NCI-H748 treated with DMSO at 0.1 percent for 48 hours (cell line): ENCODE measurements at places on chromosomes 3 and 15.

DNA sequence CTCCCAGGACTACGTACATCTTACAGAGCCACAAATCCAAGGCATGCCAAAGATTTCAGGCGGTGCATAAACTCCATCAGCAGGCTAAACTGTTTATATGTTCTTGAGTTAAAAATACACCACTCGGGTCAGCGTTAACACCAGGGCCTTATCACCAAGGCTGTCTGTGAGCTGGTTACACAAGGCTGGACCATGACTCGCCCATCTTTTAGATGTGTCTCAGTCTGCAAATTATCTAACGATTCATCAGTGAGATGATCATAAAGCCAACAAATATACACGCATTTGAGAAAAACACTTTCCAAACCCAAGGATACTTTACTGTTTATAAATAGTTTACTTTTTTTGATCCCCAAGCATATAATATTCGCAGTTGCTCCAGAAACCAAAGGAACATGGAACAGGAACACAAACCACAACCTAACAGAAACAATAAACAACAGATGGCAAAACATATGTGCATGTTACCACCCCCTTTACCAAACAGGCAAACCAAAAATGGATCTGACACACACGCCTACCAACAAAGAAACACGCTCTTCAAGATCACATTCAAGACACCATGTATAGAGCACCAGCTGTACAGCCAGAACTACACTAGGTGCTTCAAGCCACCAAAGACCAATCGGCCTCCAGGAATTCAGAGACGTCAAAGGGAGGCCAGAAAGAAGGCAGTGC lies 15.4 kb downstream of the LRIG1 start:
- no peak for DNase-seq

DNA sequence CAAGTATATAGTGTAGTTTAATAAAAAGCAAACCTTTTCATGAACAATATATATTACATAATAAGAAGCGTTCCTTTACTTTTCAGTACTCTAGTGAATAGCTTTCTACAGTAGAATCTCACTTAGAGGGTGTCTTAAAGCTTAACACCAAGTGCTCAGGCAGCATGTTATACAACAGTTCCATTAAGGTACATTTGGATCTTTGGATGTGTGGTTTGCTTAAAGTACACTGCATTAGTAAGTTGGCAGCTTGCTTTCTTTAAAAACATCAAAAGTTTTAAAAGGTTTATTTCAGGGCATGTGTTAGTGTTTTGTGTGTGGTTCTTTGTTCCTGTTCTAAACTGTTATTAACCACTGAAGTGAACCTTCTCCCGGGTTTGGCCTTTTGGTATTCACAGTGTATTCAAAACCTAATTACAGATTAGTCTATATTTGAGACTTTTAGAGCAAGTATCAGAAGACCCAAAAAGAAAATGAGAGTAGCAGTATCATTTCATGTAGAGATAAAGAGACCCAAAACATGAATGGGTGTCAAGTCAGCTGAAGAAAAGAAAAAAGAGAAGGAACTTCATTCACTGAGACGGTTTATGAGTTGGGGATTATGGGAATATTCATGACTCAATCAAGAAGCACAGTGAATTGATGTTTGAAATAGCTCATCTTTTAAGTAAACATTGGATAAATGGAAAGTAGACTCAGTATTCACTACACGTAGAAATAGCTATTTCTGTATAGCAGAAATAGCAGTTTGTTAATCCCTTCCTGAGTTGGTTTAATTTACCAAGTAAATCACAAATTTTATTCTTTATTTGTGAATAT lies 93.9 kb downstream of the OPA1 start:
- DNase-seq, result no peak

GRCh38 chr3:111596328-111596727 lies 1.2 kb upstream of the ZBED2 start:
- no peak for DNase-seq

DNA sequence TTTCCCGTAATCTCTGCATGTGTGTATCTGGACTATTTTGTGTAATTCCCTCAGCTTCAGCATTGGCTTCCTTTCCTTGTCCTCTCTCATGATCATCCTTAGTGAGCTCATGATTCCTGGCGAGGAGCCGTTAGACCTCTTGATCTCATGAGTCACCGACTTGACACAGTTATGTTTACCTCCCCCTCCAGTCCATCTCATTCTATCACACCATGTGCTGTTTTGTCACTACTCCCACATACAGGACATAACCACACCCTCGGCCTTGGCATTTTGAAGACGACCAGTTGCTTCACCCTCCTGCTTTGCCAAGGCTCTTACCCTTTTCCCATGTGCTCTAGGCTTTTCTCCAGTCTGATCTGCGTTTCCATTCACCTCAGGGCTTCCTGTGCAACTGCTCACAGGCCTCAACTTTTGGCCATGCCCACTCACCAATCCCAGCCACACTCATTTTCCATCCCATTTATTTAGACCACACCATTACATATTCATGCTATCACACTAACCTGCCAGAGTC lies 41.5 kb downstream of the CP start:
- no peak for DNase-seq

GRCh38 chr3:140268610-140269009 lies 333.6 kb downstream of the CLSTN2 start:
- DNase-seq, result no peak

GRCh38 chr3:14201940-14202684 lies 23.5 kb downstream of the LSM3 start:
- no peak for DNase-seq

DNA sequence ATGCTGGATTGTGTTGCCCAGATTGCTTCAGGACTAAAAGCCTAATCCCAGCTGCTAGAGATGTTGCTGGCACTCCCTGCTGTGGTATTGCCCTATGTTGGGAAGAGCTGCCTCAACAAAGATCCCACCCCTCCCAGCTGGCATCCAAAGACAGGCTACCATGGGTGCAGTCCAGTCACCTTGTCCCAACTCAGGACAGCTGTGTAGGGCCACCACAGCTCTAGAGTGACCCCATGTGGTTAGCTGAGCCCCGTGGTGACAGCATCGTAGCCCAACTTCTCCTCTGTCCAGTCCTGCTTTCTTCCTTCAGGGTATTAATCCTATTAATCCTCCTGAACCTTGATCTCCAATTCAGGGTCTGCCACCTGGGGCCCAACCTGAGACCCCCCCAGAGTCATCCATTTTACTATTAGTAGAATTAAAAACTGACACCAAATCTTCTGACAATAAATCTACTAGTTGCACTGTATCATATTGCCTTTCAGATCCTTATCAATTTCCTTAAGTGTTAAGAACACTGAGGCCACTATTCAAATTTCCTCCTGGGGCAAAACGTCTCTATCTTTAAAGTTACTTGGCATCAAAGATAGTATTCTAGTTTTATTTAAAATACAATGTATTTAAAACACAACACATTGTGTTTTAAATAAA lies 83.5 kb downstream of the AQP9 start:
- no peak for DNase-seq

GRCh38 chr15:33985287-33985686 lies 17.0 kb downstream of the CHRM5 start:
- no peak for DNase-seq

DNA sequence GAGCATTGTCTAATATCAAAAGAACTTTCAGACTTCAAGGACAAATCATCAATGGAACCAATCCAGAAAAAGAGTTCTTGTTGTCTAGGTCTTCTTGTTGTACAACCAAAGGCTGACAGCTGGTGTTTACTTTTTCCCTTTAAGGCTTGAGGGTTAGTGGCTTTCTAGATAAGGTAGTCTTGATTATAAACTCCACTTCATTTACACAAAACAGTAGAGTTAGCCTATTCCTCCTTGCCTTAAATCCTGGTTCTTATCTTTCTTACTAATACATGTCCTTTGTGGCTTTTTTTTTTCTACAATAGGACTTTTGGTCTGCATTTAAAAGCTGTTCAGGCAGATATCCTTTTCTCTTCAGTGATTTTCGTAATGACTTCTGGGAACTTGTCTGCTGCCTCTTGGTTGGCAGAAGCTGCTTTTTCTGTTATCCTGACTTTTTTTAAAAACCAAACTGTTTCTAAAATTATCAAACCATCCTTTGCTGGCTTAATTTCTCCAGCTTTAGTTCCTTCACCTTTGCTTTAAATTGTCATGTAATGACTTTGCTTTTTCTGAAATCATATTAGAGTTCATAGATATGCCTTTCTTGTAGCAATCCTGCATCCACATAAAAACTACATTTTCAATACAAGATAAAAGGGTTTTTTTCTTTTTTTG lies 44.8 kb downstream of the STRIT1 start:
- no peak for DNase-seq
